ENCODE measurements at places on chromosomes 3 and 15.

- no peak for DNase-seq
Measured at GRCh38 chr3:193372783-193373182, 5.8 kb downstream of the ATP13A5 start.

DNA sequence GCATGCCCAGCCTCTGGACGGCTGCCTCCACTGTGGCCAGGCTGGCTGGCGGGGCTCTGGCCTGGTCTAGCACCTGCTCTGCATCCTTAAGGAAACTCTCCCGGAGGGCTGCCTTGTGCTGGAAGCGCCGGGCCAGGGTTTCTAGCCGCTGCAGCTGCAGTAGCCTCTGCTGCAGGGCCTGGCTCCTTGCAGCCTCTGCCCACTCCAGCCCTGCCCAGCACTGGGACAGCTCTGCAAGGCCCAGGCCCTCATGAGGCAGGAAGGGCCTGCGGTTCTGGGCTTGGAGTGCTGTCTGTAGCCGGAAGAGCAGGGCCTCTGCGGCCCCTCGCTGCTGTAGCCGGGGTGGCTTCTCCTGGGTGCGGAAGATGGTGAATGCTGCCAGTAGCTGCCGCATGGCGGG lies 8.0 kb downstream of the SPTBN5 start:
- no peak for DNase-seq

- DNase-seq = no peak
Measured at GRCh38 chr3:45756055-45756454, 40.3 kb downstream of the SLC6A20 start.

DNA sequence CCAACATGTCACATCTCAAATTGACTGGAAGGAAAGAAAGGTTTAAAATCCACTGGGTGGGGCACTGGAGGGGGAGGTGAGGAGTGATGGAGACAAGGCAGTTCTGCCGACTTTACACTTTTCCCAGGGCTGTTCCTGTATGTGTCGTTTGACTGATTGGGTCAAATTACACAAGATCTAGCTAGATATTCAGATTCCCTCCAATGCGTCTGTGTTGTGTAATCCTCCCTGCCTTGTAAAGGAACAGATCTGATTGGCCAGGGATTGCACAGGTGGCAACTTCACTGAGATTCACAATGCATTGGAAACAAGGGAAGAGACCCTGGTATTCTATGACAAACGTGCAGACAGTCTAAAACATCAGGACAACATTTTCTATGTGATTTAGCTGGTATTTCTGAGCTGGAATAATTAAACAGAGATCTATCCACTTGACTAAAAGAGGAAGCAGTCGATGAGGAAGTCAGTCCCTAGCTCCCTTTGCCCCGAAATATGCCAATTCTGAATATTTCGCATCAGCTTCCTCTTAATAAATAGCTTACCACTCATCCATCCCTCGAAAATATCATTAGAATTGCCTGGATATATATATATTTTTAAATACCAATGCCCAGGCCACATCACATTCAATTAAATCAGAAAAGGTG lies 312.9 kb downstream of the RORA start:
- DNase-seq = no peak

DNA sequence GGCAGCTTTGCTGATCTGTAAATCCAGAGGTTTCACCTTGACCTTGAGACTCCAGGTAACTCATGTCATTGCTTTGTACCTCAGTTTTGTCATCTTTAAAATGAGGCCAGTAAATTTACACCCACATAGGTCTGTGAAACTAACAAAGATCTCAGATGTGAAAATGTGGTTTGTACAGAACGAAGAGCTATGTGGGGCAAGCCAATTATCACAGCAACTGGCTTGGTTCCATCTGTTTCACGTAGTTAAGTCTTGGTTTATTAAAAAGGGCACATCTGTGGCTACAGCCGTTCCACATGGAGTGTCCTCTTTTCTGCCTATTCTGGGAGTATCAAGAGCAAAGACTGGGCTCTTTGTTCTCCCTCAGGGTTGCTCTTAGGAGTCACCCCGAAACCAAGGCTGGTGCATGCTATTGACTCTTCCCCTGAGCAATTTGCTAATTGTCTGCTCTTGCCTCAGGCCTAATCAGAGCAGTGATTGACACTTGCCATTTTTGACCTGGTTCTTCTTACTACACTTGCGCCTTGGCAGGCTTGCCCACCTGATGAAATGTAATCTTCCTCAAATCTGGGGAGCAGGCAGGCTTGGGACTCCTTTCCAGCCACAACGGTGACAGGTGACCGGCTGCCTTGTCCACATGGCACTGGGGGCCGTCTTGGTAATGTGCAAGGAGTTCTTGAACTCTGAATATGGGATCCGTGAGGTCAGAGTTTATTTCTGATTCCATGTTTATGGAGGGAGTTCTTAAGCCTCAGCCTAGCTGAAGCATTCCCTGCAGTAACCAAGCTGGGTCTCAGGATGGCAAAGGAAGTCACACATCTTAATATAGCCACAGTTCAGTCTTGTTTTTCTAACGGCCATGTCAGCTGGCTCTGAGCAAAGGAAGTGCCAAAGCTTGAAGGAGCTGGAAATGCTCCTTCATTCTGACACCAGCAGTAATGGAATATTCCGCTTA lies 40.1 kb downstream of the EAF1 start:
- no peak for DNase-seq

DNA sequence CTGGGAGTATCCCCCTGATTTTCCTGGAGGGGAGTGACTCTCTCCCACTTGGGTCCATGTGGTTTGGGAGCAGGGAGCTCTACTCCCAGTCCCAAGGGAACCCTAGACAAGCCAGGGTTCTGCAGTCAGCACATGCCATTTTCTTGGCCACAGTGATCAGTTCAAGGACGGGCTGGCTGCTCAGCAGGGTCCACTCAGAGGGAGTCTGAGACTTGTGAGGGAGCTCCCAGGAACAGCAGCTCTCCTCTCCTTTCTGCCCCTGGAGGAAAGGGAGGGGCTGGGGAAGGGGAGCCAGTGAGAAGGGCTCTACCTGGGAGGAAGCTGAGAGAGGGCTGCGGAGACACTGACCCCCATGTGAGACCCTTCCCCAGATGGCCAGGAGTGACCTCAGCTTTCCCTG lies 29.1 kb upstream of the LMCD1 start:
- DNase-seq = no peak

GRCh38 chr15:25091421-25092158 lies 136.8 kb downstream of the SNRPN start:
- DNase-seq = no peak

DNA sequence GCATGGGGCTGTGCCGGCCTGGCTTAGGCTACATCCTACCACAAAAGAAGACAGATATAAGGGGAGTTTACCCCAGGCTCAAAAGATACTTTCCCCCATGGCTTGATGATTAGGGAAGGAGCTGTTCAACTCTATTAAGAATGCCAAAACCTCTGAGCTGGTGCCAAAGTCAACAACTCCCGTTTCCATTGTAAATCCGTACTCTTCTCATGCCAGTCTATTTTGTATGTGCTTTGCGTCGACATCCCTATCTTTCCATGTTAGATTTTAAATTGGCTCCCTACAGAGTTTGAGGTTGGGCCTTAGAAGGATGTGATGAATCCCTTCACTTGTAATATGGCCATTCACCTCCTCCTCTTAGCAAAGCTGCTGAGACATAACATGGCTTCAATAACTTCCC lies 46.9 kb downstream of the RLBP1 start:
- DNase-seq = no peak

GRCh38 chr15:39624806-39625205 lies 43.9 kb downstream of the THBS1 start:
- peak; percentile 39 for DNase-seq

- no peak for DNase-seq
Measured at GRCh38 chr15:32709295-32710033, 8.3 kb upstream of the GREM1 start.

- no peak for DNase-seq
Measured at GRCh38 chr3:61876797-61877196, 315.4 kb downstream of the PTPRG start.

DNA sequence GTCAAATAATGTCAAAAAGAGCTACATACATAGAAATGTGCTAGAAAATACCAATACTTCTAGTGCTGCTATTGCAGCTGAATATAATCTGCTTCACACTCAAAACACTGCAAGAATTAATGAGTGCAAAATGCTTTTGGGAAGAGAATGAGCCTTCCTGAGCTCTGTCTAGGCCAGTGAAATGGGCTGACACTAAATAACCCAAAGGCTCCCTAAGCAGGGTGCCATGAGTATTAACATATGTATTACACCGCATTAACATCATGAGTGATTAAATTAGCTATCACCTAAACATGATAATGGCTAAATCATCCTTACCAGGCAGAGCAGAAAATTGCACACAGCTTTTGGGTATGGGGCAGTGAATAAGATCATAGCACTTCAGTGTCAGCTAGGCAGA lies 806.3 kb upstream of the NECTIN3 start:
- DNase-seq = no peak

DNA sequence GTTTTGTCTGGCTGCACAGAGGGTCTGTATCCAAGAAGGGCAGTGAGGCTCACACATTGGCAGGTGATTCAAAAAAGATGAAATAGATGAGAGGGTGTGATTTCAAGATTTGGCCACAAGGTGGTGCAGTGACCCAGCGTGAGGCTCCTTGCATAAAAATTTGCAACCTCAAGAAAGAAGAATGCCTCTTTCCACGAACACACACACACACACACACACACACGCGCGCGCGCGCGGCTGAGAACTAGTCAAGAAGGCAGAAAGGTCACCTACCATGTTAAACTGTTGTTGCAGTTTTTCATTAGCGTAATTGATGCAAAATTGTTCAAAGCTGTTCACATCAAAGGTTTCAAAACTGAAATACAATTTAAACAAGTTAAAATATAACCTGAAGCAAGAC lies 39.2 kb downstream of the MYO5C start:
- DNase-seq = peak; percentile 40

- no peak for DNase-seq
Measured at GRCh38 chr3:175612487-175613196, 753.5 kb downstream of the NAALADL2 start.

GRCh38 chr15:91135201-91136130 lies 35.4 kb downstream of the SV2B start:
- DNase-seq = no peak

DNA sequence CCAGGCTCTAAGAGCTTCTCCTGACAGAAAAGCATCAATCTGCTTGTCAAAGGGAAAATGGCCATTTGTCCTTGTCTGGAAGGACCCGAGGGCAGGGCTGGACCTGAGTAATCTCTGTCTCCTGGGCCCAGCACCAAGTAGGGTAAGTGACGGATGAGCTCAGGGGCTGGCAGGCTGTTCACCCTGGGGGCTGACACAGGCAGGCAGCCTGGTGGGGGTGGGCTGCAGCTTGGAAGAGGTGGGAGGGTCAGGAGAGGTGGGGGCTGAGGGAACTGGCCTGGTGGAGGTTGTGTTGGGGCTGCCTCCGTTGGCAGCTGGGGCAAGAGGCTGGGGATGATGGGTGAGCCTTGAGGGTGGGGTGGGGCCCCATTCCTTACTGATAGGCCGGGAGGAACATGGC lies 42.3 kb upstream of the ADPGK start:
- no peak for DNase-seq

DNA sequence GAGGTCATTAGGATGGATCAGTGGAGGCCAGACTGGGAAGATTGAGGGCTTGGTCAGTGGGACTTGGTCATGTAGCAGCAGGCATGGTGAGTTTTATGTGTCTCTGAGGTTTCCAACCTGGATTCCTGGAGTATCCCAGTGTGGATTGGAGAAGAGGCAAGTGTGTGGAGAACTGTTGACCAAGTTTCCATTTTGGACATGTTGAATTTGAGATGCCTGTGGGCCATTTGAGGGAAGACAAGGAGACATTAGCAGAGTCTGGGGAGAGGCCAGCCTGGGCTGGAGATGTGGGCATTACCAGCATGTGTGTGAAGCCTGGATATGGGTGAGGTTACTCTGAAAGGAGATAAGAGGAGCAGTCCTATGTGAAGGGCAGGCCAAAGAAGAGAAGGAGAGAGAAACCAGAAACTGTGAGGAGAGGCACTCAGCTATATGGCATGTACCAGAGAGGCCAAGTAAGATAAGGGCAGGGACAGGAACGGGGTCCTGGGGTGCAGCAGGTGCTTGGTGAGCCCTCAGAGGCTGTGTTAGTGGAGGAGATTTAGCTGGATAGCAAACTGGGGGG lies 4.3 kb downstream of the SLC25A38 start:
- no peak for DNase-seq

GRCh38 chr3:146342989-146343388 lies 92.1 kb upstream of the PLSCR4 start:
- DNase-seq = no peak

DNA sequence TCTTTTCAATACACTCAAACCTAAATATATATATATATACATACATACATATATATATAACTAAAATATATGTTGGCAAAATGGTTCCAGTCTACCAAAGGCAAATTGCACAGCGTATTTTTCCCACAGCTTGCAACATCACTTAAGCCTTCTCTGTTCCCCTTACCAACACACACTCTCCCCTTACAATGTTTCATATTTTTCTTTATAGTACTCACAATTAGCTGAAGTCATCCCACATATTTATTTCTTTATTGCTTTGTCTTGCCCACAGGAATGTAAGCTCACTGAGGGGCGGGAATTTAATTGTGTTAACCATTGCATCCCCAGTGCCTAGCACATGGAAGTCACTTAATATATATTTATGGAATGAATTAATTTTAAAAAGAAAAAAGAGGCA lies 288.3 kb downstream of the ULK4 start:
- no peak for DNase-seq

DNA sequence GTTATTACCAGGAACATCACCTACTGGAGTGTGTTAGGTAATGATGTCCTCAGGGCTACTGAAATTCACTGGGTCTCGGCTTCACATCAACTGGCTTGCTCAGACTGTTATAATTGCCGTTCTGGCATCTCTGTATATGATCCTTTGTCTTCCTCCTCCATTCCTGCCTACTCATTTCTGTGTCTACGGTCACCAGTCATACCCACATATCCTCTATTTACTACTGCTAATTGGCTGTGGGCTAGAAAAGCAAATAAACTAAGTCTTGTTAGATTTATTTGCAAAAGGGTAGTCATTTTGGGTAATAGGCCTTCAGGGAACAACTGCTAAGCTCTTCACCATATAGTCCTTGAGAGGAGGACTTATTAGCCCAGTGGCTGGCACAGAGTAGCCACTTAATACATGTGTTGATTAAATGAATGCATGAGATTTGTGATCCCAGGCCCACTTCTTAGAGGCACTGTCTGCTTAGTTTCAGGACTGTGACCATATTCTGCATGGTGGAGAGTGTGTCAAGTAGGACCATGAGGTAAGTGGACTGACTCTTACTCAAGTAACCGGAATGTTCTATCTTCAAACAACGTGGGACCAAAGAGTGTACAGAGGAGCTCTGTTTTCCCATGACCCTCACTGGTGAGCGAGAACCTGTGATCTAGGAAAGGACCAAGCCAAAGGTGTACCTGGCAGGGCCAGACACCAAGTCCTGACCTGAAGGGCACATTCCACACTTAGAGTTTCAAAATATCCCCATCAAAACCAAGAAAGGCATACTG lies 13.2 kb downstream of the ZDHHC3 start:
- no peak for DNase-seq

GRCh38 chr3:128054367-128054766 lies 2.1 kb downstream of the SEC61A1 start:
- no peak for DNase-seq

GRCh38 chr3:191306428-191306827 lies 22.8 kb upstream of the CCDC50 start:
- no peak for DNase-seq

Data from activated CD8-positive, alpha-beta memory T cell treated with anti-CD3 and anti-CD28 coated beads for 1 hour (primary cell).